HS-27A (cell line): ENCODE measurements at places on chromosomes 7 and 10.

DNA sequence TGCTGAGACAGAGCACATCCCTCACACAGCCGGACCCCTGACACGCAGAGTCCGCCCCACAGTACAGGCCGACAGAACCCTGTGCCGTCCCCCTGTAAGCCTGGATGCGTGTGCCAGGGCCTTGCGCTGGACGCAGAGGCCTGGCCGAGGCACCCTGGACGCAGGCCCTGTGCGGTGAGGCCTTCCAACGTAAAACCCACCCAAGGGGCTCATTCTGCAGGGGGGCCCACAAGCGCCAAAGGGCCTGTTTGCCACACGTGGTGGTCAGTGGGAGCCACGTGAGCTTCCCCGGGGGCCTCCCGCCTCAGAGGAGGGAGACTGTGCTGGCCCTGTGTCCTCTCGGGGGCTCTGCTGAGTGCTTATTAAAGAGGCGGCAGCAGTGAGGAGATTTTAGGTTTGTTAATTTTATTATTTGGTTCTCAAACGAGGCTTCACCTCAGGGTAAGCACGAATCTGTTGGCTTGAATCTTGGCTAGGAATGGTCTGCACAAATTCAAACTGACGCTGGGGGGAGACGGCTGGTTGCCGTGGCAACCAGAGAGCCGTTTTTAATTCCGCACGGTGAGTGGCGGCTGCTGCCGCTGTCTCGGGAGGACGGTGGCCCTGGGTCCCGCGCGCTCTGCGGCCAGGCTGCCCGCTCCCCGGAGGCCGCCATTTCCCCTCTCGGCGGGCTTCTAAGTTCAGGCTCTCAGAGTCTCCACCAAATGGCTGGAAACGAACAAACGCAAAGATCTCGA lies 4.9 kb upstream of the ADGRA1 start:
- no peak for DNase-seq

DNA sequence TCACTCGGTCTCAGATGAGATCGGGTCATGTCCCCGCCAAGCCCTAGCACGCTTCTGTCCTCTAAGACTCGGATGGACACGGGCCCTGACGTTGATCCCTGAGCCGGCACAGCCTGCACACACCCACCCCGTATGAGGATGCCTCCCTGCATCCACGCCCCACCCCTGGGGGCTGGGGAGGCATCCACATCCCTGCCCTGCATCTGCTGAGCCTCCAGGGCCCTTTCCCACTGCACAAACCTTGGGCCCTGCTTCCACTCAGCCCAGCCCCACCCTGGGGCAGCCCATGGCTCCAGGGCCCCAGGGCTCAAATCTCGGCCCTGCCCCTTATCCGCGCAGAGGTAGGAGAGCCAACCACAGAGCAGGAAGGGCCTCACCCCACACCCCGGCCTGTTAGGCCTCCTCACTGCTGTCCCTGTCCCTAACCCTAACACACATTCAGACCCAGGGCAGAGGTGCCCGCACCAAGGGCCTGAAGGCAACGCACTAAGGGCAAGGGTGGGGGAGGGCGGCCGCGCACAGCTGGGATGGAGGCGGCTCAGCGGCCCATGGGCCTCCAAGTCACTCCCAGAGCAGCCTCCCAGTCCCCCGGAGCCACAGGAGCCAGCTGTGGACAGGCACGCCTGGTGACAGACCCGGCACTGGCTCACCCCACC lies 9.5 kb upstream of the MICALL2 start:
- DNase-seq = no peak

GRCh38 chr7:77252506-77252905 lies 52.9 kb upstream of the FGL2 start:
- no peak for DNase-seq

DNA sequence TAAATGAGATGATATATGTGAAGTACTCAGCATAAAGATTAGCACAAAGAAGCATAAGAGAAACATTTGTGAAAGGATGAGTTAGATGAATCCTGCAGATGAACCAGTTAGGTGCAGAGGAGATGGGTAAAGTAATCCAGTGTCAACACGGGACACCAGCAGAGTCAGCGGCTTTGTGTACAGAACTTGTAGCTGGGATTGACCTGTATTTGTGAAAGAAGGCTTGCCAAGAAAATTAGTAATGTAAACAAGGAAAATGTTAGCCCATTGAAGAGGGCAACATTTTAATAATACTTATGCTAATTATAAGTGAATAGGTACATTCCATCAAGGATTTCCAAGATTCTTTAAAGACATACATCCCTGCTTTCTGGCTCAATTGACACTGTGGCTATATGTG lies 255.7 kb downstream of the PTEN start:
- no peak for DNase-seq

DNA sequence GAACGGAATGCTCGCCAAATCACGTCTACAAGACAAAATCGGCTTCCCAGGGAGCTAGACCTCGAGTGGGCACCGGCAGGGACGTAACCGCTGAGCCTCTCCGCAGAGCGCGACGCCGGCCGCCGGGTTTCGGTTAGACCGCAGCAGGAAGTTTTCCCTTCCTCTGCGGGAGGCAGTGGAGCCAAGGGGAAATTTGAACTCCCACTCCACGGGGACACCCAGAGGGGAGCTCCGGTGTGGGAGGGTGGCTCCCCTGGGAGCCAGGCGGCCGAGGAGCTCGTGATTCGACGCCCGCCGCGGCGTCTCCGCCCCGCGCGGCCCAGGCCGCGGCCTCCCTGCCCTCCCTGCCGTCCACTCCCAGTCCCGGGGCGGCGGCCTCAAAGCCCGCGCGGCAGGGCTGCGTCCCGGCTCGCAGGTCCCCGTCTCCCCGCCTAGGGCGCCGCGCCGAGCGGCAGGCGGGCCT lies 426 bp downstream of the SYPL1 start:
- peak; percentile 36 for DNase-seq

GRCh38 chr7:84484502-84485079 lies 290.0 kb upstream of the SEMA3A start:
- no peak for DNase-seq

- no peak for DNase-seq
These were observed 174.8 kb upstream of the FZD1 start for GRCh38 chr7:91089382-91089963.

GRCh38 chr10:31808258-31809218 lies 120.1 kb downstream of the ARHGAP12 start:
- no peak for DNase-seq

- DNase-seq = no peak
These were observed 126.3 kb downstream of the CACNA2D1 start for GRCh38 chr7:82317257-82317721.

DNA sequence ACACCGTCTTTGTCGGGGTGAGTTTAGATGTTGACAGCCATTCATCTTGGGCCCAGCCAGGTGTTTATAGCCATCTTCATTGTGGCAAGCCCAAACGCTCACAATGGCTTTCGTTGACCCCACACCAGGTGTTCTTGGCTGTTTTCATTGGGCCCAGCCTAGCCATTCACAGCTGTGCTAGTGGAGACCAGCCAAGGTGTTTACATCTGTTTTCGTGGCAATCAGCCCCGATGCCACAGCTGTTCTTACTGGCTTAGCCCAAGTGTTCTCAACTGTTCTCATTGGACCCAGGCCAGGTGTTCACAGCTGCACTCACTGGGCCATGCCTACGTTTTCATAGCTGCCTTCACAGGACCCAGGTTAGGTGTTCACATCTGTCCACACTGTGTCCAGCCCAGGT lies 7.7 kb downstream of the FRG2B start:
- no peak for DNase-seq

DNA sequence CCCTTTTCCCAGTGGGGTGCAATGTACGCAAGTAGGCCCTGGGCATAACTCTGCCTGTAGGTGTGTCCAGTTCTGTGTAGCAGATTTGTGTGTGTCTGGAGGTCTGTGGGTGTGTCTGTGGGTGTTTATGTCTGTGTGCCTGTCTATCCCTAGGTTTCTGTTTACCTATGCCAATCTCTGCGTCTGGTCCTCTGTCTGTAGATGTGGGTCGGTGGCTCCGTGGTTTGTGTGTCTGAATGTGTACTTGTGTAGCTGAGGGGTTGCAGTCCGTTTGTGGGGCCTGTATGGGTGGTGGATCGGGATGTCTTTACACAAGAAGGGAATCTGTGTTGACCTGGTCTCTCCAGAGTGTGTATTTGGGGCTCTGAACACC lies 932 bp downstream of the NYAP1 start:
- no peak for DNase-seq

GRCh38 chr7:128265156-128265905 lies 24.3 kb downstream of the LEP start:
- no peak for DNase-seq

- no peak for DNase-seq
These were observed 172.8 kb downstream of the GRID1 start for GRCh38 chr10:86193841-86194240.

DNA sequence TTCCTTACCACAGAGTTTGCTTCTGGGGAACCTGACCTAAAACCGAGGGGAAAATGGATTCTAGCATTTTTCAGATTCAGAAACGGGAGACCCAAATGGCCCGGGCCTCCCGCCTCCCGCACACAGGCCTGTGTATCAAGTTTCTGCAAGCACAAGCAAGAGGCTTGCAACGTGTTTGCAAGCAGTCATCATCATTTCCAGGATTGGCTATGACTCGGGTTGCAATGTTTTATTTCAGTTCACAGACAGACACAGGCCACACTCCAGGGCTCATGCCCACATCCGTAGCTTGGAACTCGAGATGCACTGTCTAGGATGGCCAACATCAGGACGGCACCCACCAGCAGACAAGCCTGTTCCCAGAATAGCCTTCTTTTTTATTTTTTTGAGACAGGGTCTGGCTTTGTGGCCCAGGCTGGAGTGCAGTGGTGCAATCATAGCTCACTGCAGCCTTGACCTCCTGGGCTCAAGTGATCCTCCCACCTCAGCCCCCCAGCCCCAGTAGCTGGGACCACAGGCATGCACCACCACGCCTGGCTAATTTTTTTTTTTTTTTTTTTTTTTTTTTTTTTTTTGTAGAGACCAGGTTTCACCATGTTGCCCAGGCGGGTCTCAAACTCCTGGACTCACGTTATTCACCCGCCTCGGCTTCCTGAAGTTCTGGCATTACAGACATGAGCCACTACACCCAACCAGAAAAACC lies 68.1 kb upstream of the FOXK1 start:
- DNase-seq = no peak

DNA sequence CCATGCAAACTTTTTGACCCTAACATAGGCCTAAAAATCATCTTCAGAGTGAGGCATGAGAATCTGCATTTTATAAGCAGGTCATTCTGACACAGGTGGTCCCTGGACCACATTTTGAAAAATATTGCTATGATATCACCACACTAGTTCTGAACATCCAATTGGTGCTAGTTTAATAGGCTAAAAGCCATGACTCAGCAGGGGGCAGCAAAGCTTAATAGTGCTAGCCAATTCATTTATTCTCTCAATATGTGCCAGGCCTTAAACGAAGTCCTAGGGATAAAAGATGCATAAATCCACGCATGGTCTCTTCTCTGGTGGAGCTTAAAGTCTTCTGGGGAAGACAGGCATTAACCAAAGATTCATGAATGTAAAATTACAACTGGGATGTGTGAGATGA lies 10.2 kb upstream of the SLC25A28 start:
- DNase-seq = no peak

- DNase-seq = peak; percentile 26
These were observed 191.8 kb upstream of the CDCA7L start for GRCh38 chr7:22137466-22137865.

DNA sequence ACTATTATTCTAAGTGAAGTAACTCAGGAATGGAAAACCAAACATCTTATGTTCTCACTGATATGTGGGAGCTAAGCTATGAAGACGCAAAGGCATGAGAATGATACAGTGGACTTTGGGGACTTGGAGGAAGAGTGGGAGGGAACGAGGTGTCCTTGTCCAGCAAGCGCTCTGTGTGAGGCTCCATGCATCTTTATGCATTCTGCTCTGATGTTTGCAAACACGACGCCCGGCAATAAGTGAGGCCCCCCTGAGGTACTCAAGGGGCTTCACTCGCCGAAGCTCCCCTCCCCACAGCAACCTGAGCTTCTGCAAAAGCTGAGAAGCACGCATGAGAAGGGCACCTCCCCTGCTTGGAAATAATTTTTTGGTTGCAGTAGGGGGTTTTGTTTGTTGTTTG lies 103.3 kb downstream of the LHPP start:
- no peak for DNase-seq

- DNase-seq = no peak
These were observed 8.5 kb upstream of the ADAM8 start for GRCh38 chr10:133285217-133285616.

DNA sequence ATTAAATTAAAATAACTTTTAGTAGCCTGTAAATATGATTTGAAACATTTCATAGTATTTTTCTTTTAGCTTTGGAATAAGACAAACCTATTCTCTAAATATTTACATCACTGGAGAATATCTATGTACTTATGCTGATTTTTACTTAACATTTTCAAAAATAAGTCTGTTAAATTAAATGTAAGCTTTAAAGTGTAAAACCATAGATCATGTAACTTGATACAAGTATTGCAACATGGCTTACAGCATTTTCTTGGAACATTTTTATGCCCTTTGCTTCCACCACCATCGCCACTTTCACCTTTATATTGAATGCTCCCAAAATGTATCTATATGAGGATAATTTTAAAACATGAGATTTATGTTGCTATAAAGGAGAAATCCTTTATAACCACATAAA lies 427.1 kb downstream of the GFRA1 start:
- no peak for DNase-seq

DNA sequence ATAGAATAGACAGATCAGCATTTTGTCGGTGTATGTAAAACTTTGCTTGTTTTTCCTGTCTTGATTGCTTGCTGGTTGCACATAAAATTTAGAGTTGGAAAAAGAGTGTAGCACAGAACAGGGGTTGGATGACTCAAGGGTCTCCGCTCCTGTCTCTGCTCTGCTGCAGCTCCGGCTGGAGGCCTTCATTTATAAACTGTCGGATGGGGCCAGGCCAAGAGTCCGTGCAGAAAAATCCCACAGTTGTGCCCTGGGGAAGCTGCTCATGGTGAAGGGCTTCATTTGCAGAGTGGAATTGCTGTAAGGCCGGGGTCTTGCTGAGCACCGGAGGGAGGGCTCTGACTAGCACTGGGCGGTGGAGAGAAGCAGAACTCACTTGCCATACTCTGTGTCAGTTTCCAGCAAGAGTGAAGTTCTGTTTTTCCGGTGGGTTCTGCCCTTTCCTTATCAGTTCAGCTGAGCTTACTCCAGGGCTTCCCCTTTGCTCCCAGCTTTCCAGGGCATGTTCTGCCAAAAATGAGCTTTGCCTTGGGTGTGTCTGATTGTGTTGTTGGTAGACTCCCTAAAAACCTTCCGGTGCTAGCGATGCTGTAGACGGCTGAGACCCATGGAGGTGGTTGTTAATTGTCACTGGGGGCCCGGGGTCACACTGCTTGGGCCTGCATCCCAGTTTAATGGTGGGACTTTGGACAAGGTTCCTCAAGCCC lies 67.2 kb downstream of the CAMK1D start:
- DNase-seq = no peak
